ENCODE measurements at places on chromosomes 1 and 21. TPM values are rescaled to one million over a fixed set of nuclear protein-coding genes. Genes with fewer than 3 reads are reported as not detected.

DNA sequence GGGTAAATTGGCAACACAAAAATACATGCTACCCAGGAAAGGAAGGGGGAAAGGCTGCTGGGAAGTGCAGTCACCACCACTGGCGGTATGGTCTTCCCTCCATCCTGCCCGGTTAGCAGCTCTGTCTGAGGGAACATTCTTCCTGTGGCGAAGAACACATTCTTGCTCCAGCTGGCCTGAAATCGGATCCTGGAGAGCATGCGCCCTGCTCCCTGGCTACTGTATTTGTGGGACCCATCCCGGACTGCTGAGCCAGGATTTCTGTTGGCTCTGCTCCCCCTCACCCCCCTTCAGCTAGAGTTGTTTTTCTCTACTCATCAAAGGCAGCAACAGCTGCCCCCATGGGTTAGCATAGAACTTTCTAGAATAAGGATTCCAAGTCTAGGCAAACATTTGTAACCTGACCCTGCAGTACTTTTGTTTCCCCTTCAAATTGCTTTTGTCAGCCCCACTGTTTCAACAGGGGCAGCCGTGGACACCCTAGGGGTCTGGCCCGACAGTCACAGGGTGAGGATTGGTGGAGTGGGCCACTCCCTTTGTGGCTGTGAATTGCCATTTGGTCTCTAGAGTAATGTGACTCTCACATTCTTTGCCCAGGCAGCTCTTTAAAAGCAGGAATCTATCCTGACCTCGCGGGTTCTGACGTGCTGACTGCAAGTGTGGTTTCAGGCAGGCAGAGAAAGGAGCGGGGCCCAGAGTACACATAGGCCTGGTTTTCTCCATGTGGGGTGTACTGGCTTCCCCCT is 157.7 kb downstream of the TOMM20 start:
- DNase-seq, result peak; percentile 97

- no peak for DNase-seq
Measured at GRCh38 chr1:217484871-217485270, 146.0 kb downstream of the GPATCH2 start.

- DNase-seq, result no peak
Measured at GRCh38 chr21:33315946-33316710, 8.6 kb upstream of the IFNAR1 start.

The ELAPOR1 gene
- 0.45 TPM for total RNA-seq

The KRTAP21-2 gene
- total RNA-seq, result not detected
